Osteocyte (in vitro differentiated cells): ENCODE measurements at places on chromosomes 1 and 21. TPM values are rescaled to one million over a fixed set of nuclear protein-coding genes. Genes with fewer than 3 reads are reported as not detected.
A peak's percentile ranks its signal among the peaks of the same experiment; 100 is the strongest.

The CLCA4 gene
- total RNA-seq, result not detected in 2 replicates

The VTCN1 gene
- total RNA-seq, result not detected in 2 replicates

The C4BPA gene
- total RNA-seq, result not detected in 2 replicates

GRCh38 chr1:232980986-232981560 is 30.7 kb downstream of the NTPCR start:
- DNase-seq, result peak; percentile 25

DNA sequence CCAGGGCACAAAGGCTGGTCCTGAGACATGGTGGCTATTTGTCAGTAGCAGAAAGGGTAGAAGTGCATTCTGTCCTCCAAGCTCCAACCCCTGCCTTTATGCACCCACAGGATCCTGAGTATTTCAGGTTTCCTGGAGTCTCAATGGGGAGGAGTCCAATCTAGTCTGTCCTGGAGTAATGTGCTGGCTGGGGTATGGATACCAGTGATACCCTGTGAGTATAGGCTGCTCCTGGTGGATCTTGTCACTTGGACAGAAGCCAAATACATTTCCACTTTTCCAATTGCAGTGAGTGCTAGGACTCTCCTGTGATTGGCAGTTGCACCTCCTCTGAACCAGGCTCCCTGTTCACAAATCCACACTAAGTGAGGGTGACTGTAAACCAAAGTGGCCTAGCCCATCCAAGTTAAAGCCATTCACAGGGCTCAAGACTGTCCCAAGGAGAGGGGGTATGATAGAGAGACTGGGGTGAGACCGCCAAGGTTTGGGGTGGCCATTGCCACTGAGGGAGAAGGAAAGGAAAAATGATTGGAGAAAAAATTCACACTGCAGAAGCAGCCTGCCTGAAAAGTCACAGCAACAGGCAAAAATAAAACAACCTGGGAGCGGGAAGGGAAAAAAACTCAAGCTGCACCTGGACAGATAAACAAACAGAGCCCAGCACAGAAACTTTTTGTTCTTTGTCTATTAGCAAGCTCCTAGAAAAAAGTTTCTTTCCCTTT is 163.4 kb upstream of the ETV3 start:
- DNase-seq, result no peak

DNA sequence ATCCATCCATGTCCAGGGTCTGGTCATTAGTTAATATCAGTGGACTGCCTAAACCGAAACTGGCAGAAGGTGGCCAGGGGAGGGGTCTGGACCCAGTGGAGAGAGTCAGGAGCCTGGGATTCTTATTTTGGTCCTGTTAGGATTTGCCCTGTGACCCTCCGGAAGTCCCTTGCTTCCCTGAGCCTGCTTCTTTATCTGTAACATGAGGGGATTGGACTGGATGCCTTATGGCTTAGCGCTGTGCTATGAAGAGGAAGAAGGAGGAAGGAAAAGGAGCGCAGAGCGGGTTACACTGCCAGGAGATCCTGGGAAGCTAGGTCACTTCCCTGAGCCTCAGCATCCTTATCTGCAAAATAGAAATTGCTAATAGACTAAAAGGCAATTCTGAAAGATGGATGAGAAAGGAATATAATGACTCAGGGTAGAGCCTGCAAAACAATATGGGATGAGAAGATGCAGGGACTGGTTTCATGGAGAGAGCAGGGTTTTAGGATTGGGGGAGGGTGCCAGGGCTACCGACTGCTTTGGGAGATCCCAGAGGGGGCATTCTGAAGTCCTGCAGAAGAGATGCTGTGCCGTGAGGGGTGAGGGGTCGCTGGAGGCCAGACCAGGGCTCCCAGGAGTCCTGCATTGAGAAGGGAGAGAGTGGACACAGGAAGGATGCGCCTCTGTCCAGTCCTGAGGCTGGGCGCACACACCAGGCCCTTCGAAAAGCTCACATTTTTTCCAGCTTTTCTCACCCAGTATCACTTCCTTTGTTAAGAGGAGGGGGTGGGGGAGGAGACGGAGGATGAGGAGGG is 460 bp upstream of the ADORA1 start:
- peak; percentile 42 for DNase-seq
